ENCODE measurements at places on chromosomes 6 and 20. TPM values are rescaled to one million over a fixed set of nuclear protein-coding genes. Genes with fewer than 3 reads are reported as not detected.

EYS gene
- total RNA-seq, result 0.28 TPM

GRCh38 chr20:61659246-61659993 is 406.3 kb downstream of the TAF4 start:
- H3K27ac ChIP-seq, result no peak overlapping the region
- no peak overlapping the region for H3K4me3 ChIP-seq
- DNase-seq, result no peak
- no peaks in the 10 kb centered on the region for H3K27me3 ChIP-seq

DNA sequence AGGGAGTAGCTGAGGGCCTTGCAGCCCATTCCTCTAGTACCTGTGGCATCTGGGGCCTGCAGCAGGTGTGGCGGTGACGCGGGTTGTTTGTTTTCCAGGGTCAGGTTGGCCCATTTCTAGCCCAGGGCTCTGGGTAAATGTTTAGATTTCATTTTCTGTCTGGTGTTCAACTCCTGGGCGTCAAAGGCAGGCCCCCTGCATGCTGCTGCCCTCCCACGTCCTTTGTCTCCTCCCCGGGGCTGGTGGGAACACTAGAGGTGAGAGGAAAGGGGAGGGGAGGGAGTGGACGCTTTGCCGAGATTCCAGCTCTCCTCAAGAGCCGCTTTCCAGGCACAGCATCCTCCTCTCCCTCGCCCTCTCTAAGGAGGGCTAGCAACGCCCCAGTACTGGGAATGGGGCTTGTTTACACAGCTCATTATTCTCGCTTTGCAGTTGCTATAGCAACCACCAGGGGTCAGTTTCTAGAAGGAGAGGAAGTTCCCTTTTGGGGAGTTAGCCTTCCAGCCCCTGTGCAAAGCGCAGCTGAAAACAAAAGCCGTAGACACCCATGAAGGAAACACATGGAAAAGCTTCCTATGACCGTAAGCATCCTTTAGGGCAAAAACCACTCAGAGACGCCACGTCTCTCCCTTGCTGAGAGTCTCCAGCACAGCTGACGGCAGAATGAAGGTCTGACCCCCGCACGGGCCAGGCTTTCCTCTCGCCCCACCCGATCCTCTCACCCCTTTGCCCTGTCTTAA is 170.6 kb downstream of the LY86 start:
- H3K27ac ChIP-seq, result peak overlapping the region; percentile 26
- no peak overlapping the region for H3K4me3 ChIP-seq
- DNase-seq, result no peak
- H3K36me3 ChIP-seq, result no peaks in the 10 kb centered on the region

DNA sequence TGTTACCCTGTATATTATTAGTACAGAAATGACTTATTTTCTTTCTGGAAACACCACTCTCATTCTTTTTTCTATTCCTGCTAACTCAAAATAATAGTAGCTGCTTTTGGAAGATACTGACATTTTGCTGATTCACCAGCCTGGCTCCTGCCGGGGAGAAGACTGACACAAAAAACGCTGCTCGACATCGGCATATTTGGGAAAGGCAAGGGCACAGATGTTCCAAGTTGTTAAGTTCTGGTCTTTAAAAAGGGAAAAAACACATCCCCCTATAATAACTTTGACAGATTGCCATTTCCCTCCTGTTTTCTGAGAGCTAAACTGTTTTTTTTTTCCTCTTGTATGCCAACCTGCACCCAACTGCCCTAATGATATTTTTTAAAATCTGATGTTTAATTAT is 55.4 kb downstream of the CTNNBL1 start:
- H3K4me3 ChIP-seq, result no peak overlapping the region
- peaks cover 29% of the 10 kb centered on the region for H3K36me3 ChIP-seq
- no peaks in the 10 kb centered on the region for H3K4me1 ChIP-seq
- H3K27ac ChIP-seq, result no peak overlapping the region
- no peaks in the 10 kb centered on the region for H3K27me3 ChIP-seq
- no peak for DNase-seq

DNA sequence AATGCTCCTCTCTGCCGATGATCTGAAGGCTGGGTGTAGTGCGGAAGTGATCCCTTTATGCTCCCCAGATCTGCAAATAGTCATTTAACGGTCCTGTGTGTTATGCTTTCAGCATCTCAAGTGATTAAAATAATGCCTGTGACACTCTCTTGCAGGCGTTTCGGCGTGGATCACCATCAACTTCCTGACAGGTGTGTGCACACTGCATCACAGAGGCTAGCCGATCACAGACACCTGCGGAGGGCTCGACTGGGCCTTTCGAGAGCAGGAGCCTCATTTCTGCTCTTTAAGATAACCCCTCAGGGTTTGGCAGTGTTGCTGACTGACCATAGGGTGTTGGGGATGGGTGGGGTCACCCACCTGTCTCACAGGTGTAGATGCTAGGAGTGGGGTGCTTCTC is 20.0 kb downstream of the ENTPD6 start:
- no peak overlapping the region for H3K27ac ChIP-seq
- H3K36me3 ChIP-seq, result peaks cover 58% of the 10 kb centered on the region
- no peak for DNase-seq
- no peak overlapping the region for H3K4me3 ChIP-seq
- no peaks in the 10 kb centered on the region for H3K27me3 ChIP-seq

DDRGK1 gene
- total RNA-seq, result 38.4 TPM

MAS1 gene
- total RNA-seq, result under 0.01 TPM

GRCh38 chr6:69973138-69973537 is 106.8 kb downstream of the COL19A1 start:
- no peak overlapping the region for H3K27ac ChIP-seq
- no peak for DNase-seq
- H3K36me3 ChIP-seq, result no peaks in the 10 kb centered on the region
- no peak overlapping the region for H3K4me3 ChIP-seq
- no peaks in the 10 kb centered on the region for H3K4me1 ChIP-seq

DNA sequence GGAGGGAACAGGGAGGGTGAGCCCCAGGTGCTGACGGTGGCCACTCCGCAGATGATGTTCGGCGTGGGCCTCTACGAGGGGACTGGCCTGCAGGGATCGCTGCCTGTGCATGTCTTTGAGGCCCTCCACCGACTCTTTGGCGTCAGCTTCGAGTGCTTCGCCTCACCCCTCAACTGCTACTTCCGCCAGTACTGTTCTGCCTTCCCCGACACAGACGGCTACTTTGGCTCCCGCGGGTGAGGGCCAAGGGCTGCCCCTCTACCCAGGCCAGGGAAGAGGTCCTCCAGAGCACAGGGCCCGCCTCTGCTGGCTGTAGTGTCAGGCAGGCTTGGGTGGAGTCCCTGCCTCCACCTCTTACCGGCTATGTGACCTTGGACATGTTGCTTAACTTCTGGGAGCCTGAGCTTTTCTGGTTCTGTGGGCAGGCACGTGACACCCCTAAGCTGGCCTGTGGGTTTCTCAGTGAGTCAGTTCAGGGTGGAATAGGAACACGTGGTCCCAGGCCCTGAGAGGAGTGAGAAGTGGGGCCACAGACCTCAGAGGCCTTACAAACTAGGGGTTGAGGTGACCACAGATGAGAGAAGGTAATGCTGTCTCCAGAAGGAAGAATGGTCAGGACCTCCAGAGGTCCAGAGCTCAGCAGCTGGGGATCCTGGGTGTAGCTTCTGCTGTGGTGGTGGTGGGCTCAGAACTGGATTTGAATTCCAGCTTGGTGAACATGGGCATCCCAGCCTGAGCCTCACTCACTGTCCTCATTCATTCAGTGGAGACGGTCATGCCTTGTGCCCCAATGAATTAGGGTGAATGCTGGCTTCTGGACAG is 11.9 kb downstream of the PCIF1 start:
- H3K27me3 ChIP-seq, result no peaks in the 10 kb centered on the region

GRCh38 chr20:15905661-15906060 is 667.6 kb downstream of the KIF16B start:
- no peak overlapping the region for H3K27ac ChIP-seq
- H3K36me3 ChIP-seq, result no peaks in the 10 kb centered on the region
- no peak for DNase-seq
- H3K4me1 ChIP-seq, result no peaks in the 10 kb centered on the region

ABHD16B gene
- not detected for total RNA-seq

CEP162 gene
- total RNA-seq, result 13.1 TPM

DNA sequence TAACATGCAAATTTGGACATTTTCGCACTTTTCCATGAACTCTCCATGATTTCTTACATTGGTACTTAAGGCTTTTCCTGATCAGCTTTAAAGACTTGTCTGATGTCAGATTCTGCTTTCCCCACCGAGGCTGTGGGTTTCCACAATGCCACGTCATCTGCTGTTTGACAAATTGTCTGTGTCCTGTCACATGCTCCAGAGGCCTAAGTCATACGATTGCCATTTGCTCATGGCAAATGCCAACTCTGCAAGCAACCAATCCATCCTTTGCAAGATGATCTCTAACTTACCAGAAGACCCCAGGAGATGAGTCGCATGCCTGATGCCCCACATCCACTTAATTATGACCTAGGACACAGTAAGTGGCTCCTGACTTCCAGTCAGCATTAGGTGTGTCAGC is 556.5 kb downstream of the BMP2 start:
- H3K27ac ChIP-seq, result no peak overlapping the region
- no peak overlapping the region for H3K4me3 ChIP-seq
- H3K36me3 ChIP-seq, result no peaks in the 10 kb centered on the region

DNA sequence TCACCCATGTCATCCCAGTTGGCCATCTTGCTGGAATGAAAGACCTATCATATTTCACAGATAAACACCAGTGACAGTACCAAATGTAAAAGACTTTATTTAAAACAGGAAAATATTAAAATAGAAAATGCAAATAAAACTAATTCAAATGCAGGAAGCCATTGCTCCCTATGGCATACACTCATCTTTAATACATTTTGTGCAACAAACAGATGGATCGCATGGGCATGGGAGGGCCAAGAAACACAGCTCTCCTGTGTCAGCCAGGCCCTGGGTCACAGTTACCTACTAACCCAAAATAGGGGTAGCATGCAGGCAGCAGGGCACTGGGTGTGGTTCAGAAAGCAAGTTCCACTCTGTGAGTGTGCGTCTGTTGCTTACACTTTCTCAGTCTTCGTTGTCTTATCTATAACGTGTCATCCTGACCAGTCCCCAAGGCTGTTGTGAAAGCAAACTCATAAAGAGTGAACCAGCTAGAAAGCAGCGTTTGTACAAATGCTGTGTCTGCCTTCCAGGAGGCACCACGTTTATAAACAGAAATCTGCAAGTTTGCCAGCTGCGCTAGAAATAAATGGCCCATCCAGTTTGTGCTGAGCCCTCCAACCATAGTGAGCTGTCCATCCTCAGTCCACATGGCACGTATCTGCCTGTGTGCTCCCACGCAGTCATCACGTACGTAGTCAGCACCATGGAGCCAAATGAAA is 180.5 kb downstream of the SYNDIG1 start:
- no peak overlapping the region for H3K4me3 ChIP-seq
- no peaks in the 10 kb centered on the region for H3K36me3 ChIP-seq
- H3K27ac ChIP-seq, result no peak overlapping the region
- H3K4me1 ChIP-seq, result peaks cover 17% of the 10 kb centered on the region

DNA sequence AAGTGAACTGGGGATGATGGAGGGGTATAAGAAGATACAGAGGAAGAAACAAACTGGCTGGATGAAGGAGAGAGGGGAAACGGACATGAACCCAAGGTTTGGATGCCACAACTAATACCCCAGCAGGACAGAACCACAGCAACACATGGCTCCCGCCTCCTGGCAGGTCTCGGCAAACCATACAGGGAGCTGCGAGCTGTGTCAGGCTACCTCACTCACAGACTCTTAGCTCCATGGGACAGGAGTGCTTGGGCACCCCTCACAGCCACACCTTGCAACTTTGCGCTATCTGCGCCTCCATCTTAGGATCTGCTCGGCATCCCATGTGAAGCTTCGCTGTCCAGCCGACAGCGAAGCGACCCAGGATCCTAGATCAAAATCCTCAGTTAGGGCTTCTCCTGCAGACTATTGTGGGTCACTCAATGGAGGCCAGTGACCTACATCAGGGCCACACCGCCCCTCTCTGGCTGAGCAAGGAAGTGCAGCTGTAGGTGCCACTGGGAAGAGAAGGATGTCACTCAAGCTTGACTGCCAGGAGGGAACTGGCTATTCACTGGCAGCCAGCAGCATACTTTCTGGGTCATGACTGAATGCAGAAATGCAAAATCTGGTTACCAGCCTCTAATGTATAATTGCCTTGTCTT is 174.4 kb upstream of the RIN2 start:
- H3K36me3 ChIP-seq, result no peaks in the 10 kb centered on the region
- no peak overlapping the region for H3K27ac ChIP-seq
- no peak overlapping the region for H3K4me3 ChIP-seq
- peak; percentile 17 for DNase-seq

- H3K27me3 ChIP-seq, result no peaks in the 10 kb centered on the region
- H3K4me1 ChIP-seq, result no peaks in the 10 kb centered on the region
- no peaks in the 10 kb centered on the region for H3K36me3 ChIP-seq
- no peak overlapping the region for H3K27ac ChIP-seq
These were observed 25.9 kb upstream of the ROS1 start for GRCh38 chr6:117451671-117452070.

DNA sequence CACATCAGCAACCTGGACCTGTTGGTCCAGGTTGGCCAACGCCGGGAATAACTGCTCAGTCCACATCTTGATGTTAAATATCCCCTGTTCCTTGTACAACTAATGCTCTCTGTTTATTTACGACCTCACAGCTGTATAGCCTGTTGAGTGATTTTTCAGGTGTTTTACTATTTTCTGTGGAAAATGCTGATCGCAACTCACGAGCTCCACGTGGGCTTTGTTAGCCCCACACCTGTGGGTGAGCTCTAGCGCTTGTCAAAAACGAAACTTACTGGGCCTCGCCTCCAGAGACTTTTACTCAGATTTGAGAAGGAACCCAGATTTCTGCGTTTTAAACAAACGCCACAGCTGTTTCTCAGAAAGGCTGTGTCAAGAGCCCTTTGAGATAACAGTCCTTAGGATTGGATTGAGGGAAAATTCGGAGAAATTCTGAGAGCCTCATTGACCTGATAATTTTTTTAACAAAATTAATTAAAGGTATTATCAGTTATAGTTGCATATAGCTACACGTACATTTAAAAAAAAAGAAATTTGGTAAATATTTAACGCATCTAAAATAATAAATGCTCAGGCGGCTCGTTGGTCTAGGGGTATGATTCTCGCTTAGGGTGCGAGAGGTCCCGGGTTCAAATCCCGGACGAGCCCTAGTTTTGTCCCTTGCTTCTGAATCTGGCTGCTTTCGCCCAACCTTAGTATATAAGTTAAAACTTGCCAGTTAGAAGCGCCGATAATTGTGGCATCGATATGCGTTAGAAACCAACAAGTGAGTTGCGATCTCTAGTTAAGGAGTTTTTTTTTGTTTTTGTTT is 16.7 kb downstream of the HMGN4 start:
- peak overlapping the region; percentile 60 for H3K27ac ChIP-seq
- no peak for DNase-seq
- peak overlapping the region; percentile 44 for H3K4me3 ChIP-seq
- H3K4me1 ChIP-seq, result peaks cover 9% of the 10 kb centered on the region

- no peaks in the 10 kb centered on the region for H3K36me3 ChIP-seq
- no peak overlapping the region for H3K27ac ChIP-seq
- no peaks in the 10 kb centered on the region for H3K27me3 ChIP-seq
- no peak for DNase-seq
- H3K4me1 ChIP-seq, result no peaks in the 10 kb centered on the region
These were observed 55.9 kb downstream of the IL22RA2 start for GRCh38 chr6:137117581-137117980.

Data from thymus (tissue), 14 donors.